ENCODE measurements at places on chromosomes 1 and 21.

GRCh38 chr1:58432851-58433668 is 113.5 kb downstream of the OMA1 start:
- peak; percentile 78 for DNase-seq

DNA sequence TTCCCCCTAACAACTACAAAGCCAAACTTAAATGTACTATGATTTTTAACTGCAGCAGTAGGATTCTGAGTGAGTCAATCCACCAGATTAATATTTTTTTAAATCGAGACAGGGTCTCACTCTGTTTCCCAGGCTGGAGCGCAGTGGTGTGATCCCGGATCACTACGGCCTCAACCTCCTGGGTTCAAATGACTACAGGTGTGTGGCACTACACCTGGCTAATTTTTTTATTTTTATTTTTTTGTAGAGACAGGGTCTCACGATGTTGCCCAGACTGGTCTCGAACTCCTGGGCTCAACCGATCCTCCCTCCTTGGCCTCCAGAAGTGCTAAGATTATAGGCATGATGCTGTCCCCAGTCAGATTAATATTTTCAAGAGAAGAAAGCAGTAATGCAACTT is 88.1 kb downstream of the SLC45A1 start:
- no peak for DNase-seq

DNA sequence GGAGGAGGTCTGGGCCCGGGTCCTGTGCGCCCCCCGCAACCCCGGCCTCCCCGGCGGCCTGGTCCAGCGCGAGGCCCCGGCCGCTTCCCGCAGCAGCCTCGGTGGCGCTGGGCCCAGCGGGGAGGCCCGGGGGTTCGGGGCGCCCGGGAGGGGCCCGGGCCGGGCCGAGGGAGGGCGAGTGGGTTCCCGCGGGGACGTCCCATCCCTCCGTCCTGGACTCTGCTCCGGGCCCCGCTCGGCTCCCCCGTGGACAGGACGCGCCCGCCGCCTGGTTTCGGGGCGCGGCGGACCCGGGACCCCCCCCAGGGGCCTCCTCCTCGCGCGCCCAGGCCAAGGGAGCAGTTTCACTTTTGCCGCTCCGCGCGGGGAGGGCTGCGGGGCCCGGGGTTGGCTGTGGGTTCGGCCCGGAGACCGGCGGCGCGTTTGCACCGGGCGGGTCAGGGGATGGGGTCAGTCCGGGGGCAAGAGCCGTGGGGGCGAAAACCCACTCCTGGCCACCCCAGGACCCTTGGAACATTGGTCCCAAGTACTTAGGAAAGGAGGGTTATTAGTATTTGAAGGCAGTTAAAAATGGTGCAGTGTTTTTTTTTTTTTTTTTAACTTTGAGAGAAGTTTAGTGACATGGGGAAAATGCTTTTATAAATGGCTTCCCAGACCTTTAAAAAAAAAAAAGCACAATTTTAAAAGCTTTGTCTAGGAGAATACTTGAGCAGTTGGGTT is 677 bp downstream of the AGPAT3 start:
- DNase-seq = no peak

- DNase-seq = no peak
Measured at GRCh38 chr1:167695756-167696561, 25.8 kb upstream of the MPZL1 start.

Measured in non-pigmented ciliary epithelial cell (primary cell).